Posterior cingulate gyrus (tissue), 11 donors: ENCODE measurements at places on chromosomes 2 and 18.
A peak's percentile ranks its signal among the peaks of the same experiment; 100 is the strongest.

GRCh38 chr2:198004921-198005829, 200.8 kb downstream of the PLCL1 start:
- no peak for DNase-seq

DNA sequence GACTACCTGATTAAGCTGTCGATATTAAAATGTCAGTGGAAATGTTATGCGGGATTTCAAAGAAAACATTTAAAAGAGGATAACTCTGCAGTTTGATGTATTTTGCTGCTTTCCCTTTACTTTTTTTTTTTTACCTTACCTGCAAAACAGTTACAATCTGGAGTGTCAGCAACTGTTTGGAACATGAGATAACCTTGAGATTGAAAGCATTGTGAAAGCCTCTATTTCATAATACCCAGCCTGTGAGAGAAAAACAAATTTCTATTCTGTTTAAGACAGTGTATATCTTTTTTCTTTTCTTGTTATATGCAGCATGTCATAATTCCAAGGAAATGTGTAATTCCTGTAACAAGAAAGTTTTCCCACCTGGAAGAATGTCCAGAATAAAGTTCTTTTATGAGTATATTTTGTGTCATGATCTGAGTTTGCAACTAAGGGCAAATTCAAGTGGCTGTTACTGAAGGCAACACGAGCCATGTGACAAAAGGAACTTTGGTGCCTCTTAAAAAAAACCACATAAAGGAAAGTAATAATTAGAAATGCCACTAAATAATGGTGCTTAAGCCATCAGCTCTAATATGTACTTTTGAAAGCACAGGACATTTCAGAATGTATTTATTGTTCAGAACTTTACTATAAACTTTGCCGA, 297.0 kb upstream of the DSEL start:
- no peak for DNase-seq

DNA sequence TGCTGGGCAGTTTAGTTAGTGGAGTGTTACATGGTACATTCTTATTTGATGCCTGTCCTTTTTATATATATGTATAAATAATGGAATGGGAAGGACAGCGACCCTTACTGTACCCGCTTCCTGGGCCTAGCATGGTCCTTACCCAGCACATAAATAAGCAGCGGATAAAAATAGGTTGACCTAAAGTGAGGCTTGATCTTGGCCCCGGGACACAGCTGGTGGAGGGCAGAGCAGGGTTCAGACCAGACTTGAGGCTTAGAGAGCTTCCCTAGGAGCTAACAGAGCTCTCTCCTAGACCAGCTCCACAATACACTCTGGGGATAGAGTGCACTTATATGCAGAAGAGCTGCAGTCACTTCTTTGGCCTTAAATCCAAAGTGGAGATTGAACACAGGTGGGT, 46.9 kb upstream of the RPL31 start:
- DNase-seq: no peak

DNA sequence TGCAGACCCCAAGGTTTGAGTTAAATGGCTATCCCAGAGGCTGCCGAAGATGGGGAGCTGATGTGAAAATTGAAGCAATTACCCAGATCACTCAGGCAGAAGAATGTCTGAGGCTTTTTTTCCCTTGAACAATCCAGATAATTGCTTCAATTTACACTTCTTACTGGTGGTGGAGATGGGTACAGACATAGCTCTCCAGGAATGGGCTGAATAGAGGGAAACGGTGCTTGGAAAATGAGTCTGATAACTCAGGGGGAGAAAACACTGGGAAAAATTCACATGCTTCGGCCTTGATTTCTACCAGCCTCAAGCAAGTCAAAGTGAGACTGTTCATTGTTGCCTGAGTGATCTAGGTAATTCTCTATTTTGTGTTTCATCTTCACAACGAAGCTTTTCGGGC, 9.5 kb upstream of the KIF5C start:
- no peak for DNase-seq

- DNase-seq: no peak
Observed at GRCh38 chr2:199457147-199458008, at the start of gene SATB2. SATB2 (minus strand) TSS chr2:199457939; CDS start chr2:199456037, 1,902 bp downstream.

DNA sequence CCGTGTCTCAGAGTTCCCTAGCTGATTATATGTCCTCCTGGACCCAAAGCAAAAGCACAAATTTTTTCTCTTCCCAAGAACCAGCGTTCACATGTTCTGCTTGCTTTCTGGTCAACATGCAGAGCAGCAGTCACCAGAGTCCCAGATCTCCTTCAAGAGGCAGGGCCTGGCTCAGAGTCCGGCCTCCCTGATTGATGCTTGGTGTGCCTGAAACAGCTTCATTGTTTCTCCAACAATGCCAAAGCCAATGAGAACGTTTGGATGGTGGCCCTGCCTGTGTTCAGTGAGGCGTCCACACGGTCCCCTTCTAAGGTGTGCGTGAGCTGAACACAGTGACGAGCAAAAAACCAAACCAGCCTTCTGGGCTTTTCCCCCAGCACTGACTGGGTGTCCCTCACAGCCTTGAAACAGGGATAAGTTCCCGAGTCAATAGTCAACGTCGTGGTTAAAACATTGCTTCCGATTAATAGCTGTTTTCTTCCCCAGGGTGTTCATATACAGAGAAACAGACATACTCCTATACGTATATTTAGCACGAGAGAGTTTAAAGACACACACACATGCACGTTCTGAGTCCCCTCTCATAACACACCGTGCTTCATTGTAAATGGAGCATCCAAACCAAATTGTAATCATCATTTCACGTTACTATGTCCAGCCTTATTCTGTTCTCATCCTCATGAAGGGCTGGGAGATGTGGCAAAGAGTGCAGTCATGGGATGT, 19.3 kb upstream of the POU3F3 start:
- peak; percentile 86 for DNase-seq

- DNase-seq: no peak
Observed at GRCh38 chr2:96501886-96502810, 3.0 kb downstream of the NEURL3 start.

DNA sequence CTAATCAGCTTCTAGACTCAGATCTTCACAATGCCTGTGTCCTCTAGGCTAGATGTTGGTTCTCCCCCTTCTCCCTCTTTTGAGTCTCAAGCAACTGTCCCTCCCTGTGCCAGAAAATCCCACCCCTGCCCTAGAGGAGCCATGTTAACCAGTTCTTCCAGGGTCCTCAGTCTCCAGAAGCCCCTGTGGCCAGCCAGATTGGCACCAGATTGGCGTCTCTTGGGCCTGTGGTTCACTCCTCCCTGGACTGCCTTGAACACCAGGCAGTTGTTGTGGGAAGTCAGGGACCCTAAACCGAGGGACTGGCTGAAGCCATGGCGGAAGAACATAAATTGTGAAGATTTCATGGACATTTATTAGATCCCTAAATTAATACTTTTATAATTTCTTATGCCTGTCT, 36.6 kb downstream of the CYP26B1 start:
- DNase-seq: no peak

DNA sequence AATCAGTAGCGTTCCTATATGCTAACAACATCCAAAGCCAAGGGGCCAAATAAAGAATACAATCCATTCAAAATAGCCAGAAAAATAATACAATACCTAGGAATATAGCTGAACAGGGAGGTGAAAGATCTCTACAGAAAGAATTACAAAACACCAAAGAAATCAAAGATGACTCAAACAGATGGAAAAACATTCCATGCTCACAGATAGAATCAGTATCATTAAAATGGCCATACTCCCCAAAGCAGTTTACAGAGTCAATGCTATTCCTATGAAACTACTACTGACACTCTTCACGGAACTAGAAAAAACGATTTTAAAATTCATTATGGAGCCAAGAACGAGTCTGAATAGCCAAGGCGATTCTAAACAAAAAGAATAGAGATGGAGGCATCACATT, 57.4 kb downstream of the CCBE1 start:
- DNase-seq: no peak

GRCh38 chr18:48132797-48133655, 202.6 kb upstream of the SMAD2 start:
- peak; percentile 34 for DNase-seq

DNA sequence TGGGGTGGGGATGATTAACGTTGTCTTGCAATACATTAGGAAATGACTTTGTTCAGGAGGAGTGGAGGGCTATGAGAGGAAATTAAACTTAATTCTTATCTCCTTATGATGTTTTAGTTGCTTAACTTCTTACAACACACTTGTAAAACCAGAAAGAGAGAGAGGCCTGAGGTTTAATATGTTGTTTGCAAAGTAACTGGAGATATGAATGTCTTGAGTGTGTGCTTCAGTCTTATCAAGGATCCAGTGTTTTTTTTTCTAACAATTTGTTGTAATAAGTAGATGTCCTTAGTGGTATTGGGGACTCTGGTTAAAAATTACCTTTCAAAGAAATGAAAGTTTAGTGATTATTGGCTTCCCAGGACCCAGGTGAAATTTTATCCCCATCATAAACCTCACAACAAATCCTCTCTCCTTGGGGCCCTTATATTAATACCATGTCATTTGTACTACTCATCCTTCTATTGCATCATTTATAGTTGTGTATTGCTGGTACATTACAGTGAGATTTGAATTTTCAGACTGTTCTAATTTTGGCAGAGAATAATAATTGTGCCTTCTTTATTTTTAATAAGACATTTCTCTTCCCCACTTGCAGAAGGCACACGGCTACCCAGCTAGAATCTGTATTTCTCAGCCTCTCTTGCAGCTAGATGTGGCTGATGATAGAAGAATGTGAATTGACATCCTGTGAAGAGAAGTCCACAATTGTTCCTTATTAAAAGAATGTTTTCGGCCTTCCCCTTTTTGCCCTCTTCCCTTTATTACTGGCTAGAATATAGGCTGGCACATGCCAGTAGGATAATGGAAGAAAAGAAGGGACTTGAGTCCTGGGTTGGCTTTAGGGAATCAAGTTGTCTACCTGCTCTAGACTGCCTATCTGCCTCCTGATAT, 91.9 kb upstream of the CXCR4 start:
- no peak for DNase-seq

- no peak for DNase-seq
Observed at GRCh38 chr2:169116327-169116726, 47.0 kb downstream of the DHRS9 start.

GRCh38 chr2:54523324-54523959, 67.3 kb downstream of the SPTBN1 start:
- DNase-seq: no peak

GRCh38 chr2:229425598-229425997, 154.5 kb upstream of the PID1 start:
- DNase-seq: no peak

DNA sequence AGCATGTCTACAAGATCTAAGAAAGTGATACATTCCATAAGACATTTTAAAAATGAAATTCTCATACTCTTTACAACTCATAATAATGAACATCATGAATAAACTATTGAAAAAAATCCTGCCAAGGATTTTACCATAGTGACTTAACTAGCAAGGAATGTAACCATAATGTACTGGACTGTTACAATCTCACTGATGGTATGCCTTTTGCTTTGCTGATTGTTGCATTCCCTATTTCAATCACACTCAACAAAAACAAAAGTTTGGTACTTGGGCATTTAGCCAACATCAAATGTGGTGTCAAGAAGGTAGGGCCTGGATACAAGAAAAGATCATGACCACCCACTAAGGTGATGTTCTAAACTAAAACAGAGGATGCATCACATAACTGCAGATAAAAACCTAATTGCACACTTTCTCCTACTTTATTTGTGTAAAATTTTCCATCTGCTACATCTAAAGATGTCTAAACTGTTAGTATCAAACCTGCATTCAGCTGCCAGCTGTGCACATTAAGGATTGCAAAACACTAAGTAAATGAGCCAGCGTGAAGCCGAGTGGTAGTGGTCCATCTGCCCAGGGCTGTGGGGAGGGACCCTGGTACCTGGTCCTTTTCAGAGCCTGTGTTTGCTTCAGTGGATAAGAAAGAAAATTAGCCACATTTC, 564.4 kb downstream of the ZEB2 start:
- DNase-seq: no peak

- no peak for DNase-seq
Observed at GRCh38 chr2:219886615-219887014, 259.2 kb downstream of the SLC4A3 start.

GRCh38 chr2:43897492-43897891, 58.7 kb downstream of the ABCG8 start:
- DNase-seq: no peak

DNA sequence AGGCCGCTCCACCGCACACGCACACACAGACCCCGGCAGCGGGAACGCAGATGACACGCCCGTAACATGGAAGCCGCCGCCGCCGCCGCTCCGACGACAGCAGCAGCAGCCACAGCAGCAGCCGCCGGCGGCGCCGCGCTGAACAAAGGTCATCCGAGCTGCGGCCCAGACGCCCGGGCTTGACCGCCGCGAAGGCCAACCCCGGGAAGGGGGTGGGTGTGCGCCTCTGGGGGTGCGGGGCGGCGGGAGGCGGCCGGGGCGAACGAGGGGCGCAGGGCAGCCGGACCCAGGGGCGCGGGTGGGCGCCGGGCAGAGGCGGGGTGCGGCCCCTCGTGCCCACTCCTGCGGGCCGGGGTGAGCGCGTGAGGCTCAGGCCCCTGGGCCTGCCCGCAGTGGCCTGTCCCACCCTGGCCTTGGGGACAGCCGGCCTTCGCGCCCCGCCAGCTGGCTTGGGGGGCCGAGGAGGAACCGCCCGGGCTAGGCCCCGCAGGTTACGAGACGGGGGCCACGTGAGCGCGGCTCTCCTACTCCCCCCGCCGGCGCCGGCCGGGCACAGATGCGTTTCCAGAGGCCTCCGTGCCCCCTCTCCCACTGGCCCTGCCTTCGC, 1.0 kb upstream of the ZNF532 start:
- DNase-seq: peak; percentile 61

DNA sequence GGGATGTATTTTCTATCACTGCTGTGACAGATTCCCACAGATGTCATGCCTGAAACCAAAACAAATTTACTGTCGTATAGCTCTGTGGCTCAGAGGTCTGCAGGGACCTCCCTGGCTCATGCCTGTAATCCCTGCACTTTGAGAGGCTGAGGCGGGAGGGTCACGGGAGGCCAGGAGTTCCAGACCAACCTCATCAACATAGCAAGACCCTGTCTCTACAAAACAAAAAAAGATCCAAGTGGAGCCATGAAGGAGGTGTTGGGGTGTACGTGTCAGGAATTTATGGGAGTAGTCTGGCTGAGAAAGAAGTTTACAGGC, 51.0 kb upstream of the FAHD2A start:
- no peak for DNase-seq

GRCh38 chr2:158178646-158179045, 77.0 kb downstream of the UPP2 start:
- DNase-seq: no peak

DNA sequence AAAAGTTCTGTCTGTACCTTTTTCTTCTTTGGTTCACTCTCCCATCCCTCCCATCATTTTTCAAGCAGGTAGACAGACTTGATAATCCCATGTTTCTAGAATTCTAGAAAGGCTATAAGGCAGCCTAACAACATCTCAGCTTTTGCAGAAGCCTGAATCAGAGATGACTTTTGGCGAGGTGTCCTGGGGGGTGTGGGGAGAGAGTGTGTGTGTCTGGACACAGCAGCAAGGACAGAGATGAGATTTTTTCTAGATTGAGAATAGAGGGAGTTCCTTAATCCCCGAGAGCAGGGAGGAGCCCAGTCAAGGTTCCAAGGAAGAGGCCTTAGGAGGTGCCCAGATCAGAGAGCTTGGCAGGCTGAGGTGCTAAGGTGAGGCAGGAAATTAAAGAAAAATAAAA, 22.0 kb upstream of the LAPTM4A start:
- no peak for DNase-seq
